ENCODE measurements at places on chromosomes 2 and 18.

DNA sequence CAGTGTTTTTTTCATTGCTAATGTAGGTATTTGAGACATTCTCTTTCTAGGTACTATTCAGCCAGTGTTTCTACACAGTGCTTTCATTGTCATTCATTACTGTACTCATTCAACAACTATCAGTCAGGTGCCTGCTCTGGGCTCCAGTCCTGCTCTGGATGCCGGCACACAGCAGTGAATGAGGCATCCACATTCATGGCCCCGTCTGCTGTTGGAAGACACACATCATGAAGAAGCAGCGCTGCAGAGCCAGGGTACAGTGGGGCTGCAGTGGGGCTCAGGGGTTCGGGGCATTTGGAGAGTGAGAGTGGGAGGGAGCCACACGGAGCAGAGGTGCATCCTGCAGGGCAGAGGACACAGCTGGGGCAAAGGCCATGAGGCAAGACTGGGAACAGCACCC is 737.2 kb upstream of the RAB6C start:
- DNase-seq, result no peak

GRCh38 chr18:49745045-49746014 is 68.0 kb downstream of the ACAA2 start:
- no peak for DNase-seq

- DNase-seq, result no peak
Measured at GRCh38 chr2:161995553-161996016, 78.4 kb downstream of the DPP4 start.

DNA sequence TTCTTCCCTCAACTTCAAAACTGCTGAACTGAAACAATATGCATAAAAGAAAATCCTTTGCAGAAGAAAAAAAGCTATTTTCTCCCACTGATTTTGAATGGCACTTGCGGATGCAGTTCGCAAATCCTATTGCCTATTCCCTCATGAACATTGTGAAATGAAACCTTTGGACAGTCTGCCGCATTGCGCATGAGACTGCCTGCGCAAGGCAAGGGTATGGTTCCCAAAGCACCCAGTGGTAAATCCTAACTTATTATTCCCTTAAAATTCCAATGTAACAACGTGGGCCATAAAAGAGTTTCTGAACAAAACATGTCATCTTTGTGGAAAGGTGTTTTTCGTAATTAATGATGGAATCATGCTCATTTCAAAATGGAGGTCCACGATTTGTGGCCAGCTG is 8.4 kb downstream of the HOXD8 start:
- no peak for DNase-seq

- DNase-seq, result no peak
Measured at GRCh38 chr2:227407591-227408151, 19.9 kb upstream of the SCYGR1 start.

GRCh38 chr2:168139852-168140251 is 107.5 kb downstream of the STK39 start:
- no peak for DNase-seq

DNA sequence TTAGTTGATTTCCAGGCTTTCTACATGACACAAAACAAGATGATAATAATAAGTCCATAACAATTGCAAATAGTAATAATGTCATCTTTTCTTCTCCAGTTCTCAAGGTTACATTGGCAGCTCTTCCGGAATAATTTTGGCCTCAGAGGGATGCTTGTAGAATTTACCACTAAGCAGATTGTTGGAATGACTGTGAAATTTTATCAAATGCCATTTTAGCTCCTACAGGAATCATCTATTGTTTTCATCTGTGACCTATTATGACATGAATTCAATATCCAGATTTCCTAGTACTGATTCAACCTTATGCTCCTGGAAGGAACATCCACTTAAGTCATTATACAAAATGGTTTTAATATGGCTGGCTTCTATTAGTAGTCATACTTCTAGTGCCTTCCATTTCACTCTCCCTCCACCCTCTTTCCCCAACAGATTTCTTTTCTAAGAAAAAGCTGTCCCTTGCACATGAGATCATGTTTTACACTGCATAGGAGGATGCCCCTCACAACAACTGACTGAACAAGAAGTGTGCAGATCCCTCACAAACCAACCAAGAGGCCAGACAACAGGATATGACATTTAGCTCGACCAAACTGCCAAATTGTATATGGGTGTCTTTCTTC is 200.0 kb downstream of the DNER start:
- DNase-seq, result no peak

GRCh38 chr2:168639018-168639417 is 163.4 kb upstream of the NOSTRIN start:
- no peak for DNase-seq

DNA sequence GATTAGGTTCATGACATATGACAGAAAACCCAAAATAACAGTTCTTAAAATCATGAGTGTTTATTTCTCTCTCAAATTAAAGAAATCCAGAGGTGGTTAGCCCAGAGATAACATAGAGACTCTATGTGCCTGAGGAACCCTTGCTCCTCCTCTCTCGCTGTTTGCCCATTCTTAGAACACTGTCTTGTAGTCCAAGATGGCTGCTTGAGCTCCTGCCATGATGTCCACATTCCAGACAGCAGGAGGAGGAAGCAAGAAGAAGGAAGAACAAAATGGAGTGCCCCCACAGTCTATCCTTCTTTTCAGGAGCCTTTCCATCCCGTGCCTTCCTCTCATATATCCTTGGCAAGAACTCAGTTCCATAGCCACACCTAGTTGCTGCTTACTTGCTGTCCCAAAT is 13.9 kb upstream of the ST8SIA5 start:
- DNase-seq, result no peak

GRCh38 chr2:159051133-159051532 is 82.7 kb downstream of the TANC1 start:
- no peak for DNase-seq

GRCh38 chr2:25517701-25518100 is 155.7 kb downstream of the DTNB start:
- no peak for DNase-seq

GRCh38 chr2:47309472-47309951 is 93.4 kb upstream of the MSH2 start:
- DNase-seq, result no peak

DNA sequence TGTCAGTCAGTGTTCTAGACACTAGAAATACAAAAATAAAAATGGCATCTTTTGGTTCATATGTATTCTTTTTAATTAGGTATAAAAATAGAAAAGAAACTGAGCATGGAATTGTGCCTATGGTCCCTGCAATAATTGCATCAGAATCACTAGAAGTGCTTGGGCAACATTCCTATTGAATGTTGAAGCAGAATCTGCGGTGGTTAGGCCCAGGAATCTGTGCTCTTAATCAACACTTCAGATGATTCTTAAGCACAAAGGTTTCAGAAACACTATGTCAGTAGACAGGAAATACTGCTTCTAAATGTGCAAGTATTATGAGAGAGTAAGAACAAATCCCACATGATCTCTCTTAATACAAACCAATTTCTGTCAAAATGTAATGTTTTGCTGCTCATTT is 20.3 kb upstream of the RBBP8 start:
- DNase-seq, result no peak

DNA sequence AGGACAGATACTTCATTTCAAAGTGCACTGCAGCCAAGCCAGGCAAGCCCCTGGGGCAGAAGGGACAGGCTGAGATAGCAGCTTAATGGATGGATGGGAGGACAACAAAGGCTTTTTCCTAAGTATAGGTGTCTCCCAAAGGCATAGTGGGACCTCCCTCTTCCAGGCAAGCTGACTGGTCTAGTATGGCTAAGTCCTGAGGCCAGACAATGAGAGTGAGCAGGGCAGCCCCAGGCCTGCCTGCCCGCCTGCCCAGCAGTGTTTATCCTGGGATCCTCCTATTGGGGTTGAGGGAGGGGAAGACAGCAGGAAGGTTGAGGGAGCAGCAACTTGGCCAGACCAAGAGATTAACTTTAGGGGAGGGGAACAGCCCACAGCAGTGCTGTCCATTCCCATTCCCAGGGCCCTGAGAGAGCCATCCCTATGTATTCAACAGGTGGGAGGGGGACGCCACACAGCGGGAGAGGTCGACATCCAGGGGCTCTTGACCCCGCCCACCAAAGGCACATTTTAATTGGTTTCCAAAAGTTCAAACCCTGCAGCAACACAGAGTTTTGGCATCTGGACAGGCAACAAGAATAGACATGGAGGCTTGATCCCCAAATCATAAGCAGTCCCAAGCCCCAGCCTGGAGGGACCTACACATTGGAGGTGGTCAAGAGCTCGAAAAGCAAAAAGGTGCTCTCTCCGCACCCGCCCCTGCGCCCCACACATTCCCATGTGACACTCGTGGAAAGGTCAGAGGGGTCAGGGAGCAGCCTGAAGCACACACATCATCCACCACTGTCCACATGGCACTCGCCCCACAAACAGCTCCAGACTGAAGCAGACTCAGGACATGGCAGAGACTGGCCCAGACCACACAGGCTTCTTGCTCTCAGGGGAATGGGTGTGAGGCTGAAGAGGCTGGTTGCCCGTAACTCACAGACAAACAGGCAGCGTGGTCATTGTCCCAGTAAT is 2.9 kb upstream of the SFXN5 start:
- DNase-seq, result no peak

DNA sequence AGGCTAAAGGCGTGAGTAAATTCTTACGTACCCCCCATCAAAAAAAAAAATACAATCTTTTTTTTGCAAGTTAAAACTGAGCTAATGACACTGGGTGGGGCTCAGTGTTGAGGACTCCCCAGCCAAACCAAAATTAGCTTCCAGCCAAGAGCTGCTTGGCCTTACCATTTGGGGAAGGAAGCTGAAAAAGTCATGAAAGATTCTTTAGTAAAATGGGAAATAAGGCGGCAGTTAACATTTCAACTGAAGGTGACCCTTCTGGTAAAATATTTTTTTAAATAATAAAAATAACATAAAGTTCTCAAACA is 16.4 kb downstream of the SMAD7 start:
- DNase-seq, result no peak

GRCh38 chr2:203623096-203623495 is 83.3 kb upstream of the CD28 start:
- DNase-seq, result peak; percentile 33

GRCh38 chr2:234846599-234847363 is 105.0 kb upstream of the SH3BP4 start:
- DNase-seq, result no peak

DNA sequence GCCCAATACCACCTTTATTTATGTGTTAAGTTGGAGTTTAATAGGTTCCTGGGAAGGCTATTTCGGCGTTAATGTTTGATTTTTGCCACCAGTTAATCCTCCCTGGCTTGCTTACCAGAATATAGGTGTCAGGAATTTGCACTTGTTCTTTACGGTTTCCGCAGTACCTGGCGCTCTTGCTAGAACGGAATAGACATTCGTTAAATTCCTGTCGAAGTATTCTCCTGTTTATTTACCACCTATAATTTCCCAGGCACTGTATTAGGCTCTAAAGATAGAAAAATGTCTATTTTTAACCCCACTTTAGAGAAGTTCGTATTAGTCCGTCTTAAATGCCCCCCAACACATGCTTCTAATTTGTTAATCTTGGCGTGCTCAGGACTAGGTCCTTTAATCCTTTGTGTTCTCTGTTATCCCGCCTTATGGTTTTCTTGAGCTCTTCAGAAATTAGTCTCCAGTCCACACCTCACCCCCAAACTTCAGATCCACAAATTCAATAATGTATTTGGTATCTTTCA is 575 bp downstream of the CCDC150 start:
- DNase-seq, result no peak

DNA sequence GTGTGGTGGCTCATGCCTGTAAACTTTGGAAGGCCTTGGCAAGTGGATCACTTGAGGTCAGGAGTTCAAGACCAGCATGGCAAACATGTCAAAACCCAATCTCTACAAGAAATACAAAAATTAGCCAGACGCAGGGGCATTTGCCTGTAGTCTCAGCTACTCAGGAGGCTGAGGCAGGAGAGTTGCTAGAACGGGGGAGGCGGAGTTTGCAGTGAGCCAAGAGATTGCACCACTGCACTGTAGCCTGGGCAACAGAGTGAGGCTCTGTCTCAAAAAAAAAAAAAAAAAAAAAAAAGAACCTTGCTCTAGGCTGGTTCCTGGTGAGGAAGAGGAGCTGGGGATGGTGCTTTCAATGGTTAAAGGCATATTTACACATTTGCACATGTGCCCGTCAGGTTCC is 129.4 kb downstream of the LYPD6B start:
- DNase-seq, result no peak

- DNase-seq, result no peak
Measured at GRCh38 chr18:28711096-28711495, 534.2 kb upstream of the CDH2 start.

- no peak for DNase-seq
Measured at GRCh38 chr2:84953535-84953934, 17.4 kb upstream of the KCMF1 start.

GRCh38 chr2:238699307-238700116 is 148.4 kb upstream of the TWIST2 start:
- no peak for DNase-seq

Data from ACHN (cell line).